ENCODE measurements at places on chromosomes 11 and 22. TPM values are rescaled to one million over a fixed set of nuclear protein-coding genes. Genes with fewer than 3 reads are reported as not detected.

GRCh38 chr22:49871482-49871881, 17.8 kb downstream of the ZBED4 start:
- no peaks in the 10 kb centered on the region for H3K27me3 ChIP-seq
- H3K4me3 ChIP-seq: no peak overlapping the region
- no peak for DNase-seq
- H3K4me1 ChIP-seq: no peaks in the 10 kb centered on the region

DNA sequence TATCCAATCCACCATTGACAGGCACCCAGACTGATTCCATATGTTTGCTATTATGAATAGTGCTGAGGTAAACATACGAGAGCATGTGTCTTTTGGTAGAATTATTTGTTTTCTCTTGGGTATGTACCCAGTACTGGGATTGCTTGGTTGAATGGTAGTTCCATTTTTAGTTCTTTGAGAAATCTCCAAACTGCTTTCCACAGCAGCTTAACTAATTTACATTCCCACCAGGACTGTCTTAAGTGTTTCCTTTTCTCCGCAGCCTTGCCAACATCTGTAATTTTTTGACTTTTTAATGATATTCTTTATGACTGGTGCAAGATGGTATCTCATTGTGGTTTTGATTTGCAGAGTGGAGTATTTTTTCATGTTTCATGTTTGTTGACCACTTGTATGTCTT, 8.3 kb downstream of the FDX1 start:
- no peak overlapping the region for H3K27ac ChIP-seq
- H3K36me3 ChIP-seq: peaks cover 42% of the 10 kb centered on the region
- H3K27me3 ChIP-seq: no peaks in the 10 kb centered on the region
- H3K4me1 ChIP-seq: peaks cover 39% of the 10 kb centered on the region
- no peak overlapping the region for H3K4me3 ChIP-seq

GRCh38 chr11:131824771-131825170, 454.4 kb downstream of the NTM start:
- peaks cover 38% of the 10 kb centered on the region for H3K27me3 ChIP-seq
- no peak for DNase-seq
- H3K27ac ChIP-seq: no peak overlapping the region
- H3K36me3 ChIP-seq: no peaks in the 10 kb centered on the region
- no peaks in the 10 kb centered on the region for H3K4me1 ChIP-seq

- DNase-seq: no peak
- peaks cover 19% of the 10 kb centered on the region for H3K4me1 ChIP-seq
- no peaks in the 10 kb centered on the region for H3K27me3 ChIP-seq
- H3K27ac ChIP-seq: no peak overlapping the region
These were observed 27.2 kb downstream of the RTN4R start for GRCh38 chr22:20240900-20241299.

DNA sequence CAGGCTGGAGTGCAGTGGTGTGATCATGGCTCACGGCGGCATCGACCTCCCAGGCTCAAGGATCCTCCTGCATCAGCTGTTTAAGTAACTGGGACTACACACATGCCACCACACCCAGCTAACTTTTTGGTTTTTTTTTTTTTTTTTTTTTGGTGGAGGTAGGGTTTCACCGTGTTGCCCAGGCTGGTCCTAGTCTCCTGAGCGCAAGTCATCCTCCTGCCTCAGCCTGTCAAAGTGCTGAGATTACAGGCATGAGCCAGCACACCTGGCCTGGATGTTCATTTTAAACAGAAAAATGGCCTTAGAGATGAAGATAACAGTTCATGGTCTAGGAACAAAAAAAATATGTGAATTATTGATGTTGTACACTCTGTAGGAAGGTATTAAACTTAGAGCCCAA, 13.6 kb upstream of the SLC25A18 start:
- H3K36me3 ChIP-seq: no peaks in the 10 kb centered on the region
- peaks cover 6% of the 10 kb centered on the region for H3K4me1 ChIP-seq
- no peak overlapping the region for H3K27ac ChIP-seq
- H3K27me3 ChIP-seq: peaks cover 2% of the 10 kb centered on the region
- no peak overlapping the region for H3K4me3 ChIP-seq

BACE1 gene
- 75.0 TPM for total RNA-seq

All from osteocyte (in vitro differentiated cells).